ENCODE measurements at places on chromosomes 3 and 15. TPM values are rescaled to one million over a fixed set of nuclear protein-coding genes. Genes with fewer than 3 reads are reported as not detected.

The TTLL13 gene
- not detected for total RNA-seq

DNA sequence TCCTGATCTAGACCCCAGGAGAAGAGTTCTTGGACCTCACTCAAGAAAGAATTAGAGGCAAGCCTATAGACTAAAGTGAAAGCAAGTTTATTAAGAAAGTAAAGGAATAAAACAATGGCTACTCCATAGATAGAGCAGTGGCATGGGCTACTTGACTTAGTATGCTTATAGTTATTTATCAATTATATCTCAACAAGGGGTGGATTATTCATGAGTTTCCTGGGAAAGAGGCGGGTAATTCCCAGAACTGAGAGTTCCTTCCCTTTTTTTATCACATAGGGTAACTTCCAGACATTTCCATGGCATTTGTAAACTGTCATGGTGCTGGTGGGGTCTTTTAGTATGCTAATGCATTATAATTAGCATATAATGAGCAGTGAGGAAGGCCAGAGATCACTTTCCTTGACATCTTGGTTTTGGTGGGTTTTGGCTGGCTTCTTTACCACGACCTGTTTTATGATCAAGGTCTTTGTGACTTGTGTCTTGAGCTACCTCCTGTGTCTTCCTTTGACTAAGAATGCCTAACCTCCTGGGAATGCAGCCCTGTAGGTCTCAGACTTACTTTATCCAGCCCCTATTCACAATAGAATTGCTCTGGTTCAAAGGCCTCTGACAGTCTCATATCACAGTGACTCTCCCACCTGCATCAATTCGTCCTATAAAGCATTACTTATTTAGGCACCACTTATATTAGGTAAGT is 35.3 kb upstream of the PLSCR2 start:
- H3K27ac ChIP-seq = no peak overlapping the region
- no peak overlapping the region for H3K4me3 ChIP-seq
- no peaks in the 10 kb centered on the region for H3K27me3 ChIP-seq
- no peak for DNase-seq

GRCh38 chr3:30962084-30962483 is 67.6 kb upstream of the GADL1 start:
- no peak for DNase-seq
- no peaks in the 10 kb centered on the region for H3K4me1 ChIP-seq

GRCh38 chr15:71278989-71279756 is 163.9 kb downstream of the THSD4 start:
- peak overlapping the region; percentile 26 for H3K27ac ChIP-seq
- no peak overlapping the region for H3K4me3 ChIP-seq
- H3K4me1 ChIP-seq = peaks cover 20% of the 10 kb centered on the region
- no peaks in the 10 kb centered on the region for H3K27me3 ChIP-seq

The KNL1 gene
- 5.9 TPM for total RNA-seq
